ENCODE measurements at places on chromosomes 1 and 21. TPM values are rescaled to one million over a fixed set of nuclear protein-coding genes. Genes with fewer than 3 reads are reported as not detected.

GBP6 gene
- 0.19 TPM for total RNA-seq

LCE1F gene
- total RNA-seq = not detected

PLA2G2F gene
- not detected for total RNA-seq

PGLYRP3 gene
- total RNA-seq = not detected

GBP7 gene
- total RNA-seq = 0.18 TPM

ARHGAP29 gene
- total RNA-seq = not detected

TFF3 gene
- not detected for total RNA-seq

C1orf94 gene
- total RNA-seq = not detected

CDCA8 gene
- 97.3 TPM for total RNA-seq

COL8A2 gene
- not detected for total RNA-seq

CELA2B gene
- total RNA-seq = not detected

MAP1LC3C gene
- not detected for total RNA-seq

TMOD4 gene
- 3.6 TPM for total RNA-seq

SPOCD1 gene
- not detected for total RNA-seq

Measured in activated CD8-positive, alpha-beta memory T cell treated with anti-CD3 and anti-CD28 coated beads, Interleukin-2, amount 10 ng/mL, durations not matched to agents 7 days and 5 days (primary cell).